ENCODE measurements at places on chromosomes 16 and 17.

- H3K36me3 ChIP-seq: no peaks in the 10 kb centered on the region
- H3K27me3 ChIP-seq: no peaks in the 10 kb centered on the region
- DNase-seq: no peak
- no peak overlapping the region for H3K27ac ChIP-seq
- H3K4me3 ChIP-seq: no peak overlapping the region
Measured at GRCh38 chr16:89397331-89397861, 93.0 kb downstream of the ANKRD11 start.

GRCh38 chr17:69523244-69523861 is 108.9 kb downstream of the MAP2K6 start:
- peaks cover 18% of the 10 kb centered on the region for H3K4me1 ChIP-seq
- DNase-seq: no peak
- no peaks in the 10 kb centered on the region for H3K27me3 ChIP-seq
- no peak overlapping the region for H3K27ac ChIP-seq
- no peaks in the 10 kb centered on the region for H3K36me3 ChIP-seq
- H3K4me3 ChIP-seq: no peak overlapping the region

GRCh38 chr17:79632432-79632735 is 21.5 kb upstream of the RBFOX3 start:
- H3K27ac ChIP-seq: no peak overlapping the region
- H3K36me3 ChIP-seq: no peaks in the 10 kb centered on the region
- H3K4me1 ChIP-seq: no peaks in the 10 kb centered on the region
- DNase-seq: peak; percentile 84

GRCh38 chr16:56477096-56477878 is 25.9 kb downstream of the OGFOD1 start:
- peaks cover 93% of the 10 kb centered on the region for H3K36me3 ChIP-seq
- no peaks in the 10 kb centered on the region for H3K4me1 ChIP-seq
- no peak overlapping the region for H3K27ac ChIP-seq
- H3K27me3 ChIP-seq: no peaks in the 10 kb centered on the region
- DNase-seq: no peak
- no peak overlapping the region for H3K4me3 ChIP-seq

- peak overlapping the region; percentile 20 for H3K4me3 ChIP-seq
- H3K4me1 ChIP-seq: peaks cover 39% of the 10 kb centered on the region
- peak overlapping the region; percentile 74 for H3K27ac ChIP-seq
- H3K27me3 ChIP-seq: no peaks in the 10 kb centered on the region
- DNase-seq: no peak
- peaks cover 44% of the 10 kb centered on the region for H3K36me3 ChIP-seq
Measured at GRCh38 chr17:63675231-63675606, 24.7 kb downstream of the LIMD2 start.

DNA sequence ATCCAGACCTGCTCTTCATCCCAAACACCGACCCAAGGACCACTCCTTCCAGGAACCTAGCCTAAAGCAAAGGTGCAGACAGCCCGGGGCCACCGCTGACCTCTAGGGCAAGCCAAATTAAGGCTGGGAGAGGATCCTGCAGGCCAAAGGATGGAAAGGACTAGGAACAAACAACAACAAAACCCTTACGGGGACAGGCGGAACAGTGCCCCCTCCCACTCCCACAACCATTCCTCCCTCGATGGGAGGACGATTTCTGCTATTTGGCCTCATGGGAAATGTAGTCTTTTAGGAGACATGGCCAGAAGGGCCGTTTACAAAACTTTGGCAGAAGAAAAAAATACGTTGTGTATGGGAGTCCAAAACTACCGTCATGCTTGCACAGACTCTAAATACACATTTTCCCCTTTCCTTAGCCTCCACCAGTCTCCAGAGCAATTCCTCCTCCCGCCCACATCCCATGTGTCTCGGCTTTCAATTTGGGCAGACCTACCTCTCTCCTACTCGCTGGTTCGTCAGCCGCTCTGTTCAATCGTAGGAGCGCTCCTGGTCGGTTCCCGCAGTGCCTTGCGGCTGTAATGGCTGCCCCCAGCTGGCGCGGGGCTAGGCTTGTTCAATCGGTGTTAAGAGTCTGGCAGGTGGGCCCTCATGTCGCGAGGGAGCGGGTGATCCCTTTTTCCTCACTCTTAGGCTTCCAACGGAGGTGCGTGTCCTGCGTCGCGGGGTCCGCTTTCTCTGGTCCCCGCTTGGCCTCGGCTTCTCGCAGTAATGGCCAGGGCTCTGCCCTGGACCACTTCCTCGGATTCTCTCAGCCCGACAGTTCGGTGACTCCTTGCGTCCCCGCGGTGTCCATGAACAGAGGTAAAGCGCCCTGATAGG is at the start of gene ERAL1:
ERAL1 (plus strand) TSS at position 560 of the 879 bp plus-strand sequence; CDS start at position 579, 19 bp downstream.
- peaks cover 18% of the 10 kb centered on the region for H3K4me1 ChIP-seq
- H3K4me3 ChIP-seq: peak within 1 kb of the TSS; percentile 66
- peak within 1 kb of the TSS; percentile 70 for H3K27ac ChIP-seq
- DNase-seq: peak; percentile 95

DNA sequence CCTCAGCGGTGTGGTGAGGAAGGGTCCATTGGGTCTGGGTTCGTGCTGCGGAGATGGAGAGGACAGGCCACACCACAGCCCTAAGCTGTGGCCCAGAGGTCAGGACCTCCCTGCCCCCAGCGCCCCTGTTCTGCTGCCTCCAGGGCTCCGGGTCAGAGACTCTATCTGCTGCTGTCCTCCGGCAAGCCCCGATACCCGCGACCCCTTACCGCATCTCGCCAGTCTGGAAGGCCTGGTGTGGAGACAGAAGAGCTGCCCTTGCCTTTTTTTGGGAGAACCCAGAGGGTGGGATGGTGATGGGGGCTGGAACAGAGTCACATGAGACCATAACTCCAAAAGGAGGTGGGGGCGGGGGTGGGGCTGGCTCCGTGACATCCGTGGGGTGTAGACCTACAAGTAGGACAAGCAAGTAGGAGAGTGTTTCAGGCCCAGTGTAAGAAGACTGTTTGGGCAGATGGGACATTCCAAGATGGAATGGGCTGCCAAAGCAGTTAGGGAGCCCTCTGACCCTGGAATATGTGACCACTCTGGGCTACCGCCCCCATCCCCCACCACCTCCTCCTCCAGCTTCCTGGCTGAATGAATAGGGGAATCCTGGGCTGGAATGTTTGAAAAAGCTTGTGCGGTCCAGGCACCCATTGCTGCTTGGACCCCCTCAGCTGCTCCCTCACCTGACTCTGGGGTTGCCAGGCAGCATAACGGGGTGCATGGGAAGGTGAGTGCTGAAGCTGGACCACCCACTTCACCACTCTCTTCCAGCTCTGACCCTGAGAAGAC is 1.4 kb downstream of the XYLT2 start:
- no peak for DNase-seq
- no peaks in the 10 kb centered on the region for H3K36me3 ChIP-seq
- H3K27ac ChIP-seq: peak overlapping the region; percentile 74
- no peaks in the 10 kb centered on the region for H3K27me3 ChIP-seq
- peak overlapping the region; percentile 78 for H3K4me3 ChIP-seq

DNA sequence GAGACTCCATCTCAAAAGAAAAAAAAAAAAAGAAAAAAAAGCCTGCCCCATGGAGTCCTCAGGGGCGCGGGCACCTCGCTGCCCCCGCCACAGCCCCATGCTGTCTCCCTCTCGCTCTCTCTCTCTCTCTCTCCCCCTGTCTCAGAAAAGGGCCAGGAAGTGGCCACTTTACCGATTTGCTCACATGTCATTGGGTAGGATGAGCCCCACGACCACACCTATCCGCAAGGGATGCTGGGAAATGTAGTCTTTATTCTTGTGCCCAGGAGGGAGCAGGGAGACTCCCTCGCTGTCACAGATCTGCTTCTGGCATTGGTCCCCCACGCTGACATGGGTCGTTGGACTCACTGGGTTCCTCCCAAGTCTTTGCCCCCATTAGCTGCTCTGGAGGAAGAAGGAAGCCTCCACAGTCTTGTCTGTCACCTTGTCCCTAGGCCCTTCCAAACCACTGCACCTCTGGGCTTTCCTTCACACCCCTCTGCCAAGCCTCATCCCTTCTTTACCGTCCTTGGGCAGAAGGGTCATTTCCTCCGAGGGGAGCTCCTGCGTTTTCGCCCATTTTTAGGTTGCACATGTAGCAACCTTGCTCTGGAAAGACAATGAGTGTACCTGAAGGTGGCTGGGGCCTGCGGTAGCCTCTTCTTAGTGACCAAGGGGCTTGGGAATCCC is 6.9 kb upstream of the GJD3 start:
- no peaks in the 10 kb centered on the region for H3K27me3 ChIP-seq
- DNase-seq: no peak
- H3K27ac ChIP-seq: no peak overlapping the region
- no peaks in the 10 kb centered on the region for H3K4me1 ChIP-seq
- no peak overlapping the region for H3K4me3 ChIP-seq

DNA sequence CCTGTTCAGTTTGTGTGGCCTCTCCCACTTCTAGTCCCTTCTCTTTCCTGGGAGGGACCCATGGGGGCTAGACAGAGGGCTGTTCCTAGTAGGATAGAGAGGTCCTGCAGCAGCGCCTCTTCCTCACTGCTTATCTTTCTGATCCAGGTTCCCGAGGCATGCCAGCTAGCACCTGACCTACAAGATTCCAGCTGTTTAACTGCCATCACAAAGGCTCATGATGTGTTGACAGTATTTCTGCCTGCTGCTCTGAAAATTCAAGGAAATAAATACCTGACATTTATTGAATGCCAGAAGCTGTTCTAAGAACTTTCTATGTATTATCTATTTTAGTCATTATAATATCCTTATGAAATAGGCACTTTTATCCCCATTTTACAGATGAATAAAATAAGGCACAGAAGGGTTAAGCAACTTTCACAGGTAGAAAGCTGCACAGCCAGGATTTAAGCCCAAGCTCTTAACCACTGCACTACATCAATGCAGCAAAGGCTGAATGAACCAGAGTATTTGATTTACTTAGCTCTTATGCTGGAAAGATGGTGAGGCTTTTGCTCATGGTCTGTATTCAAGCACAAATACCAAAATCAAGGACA is 38.8 kb downstream of the HEATR6 start:
- DNase-seq: no peak
- H3K27me3 ChIP-seq: no peaks in the 10 kb centered on the region
- H3K27ac ChIP-seq: no peak overlapping the region
- H3K4me1 ChIP-seq: peaks cover 9% of the 10 kb centered on the region
- no peak overlapping the region for H3K4me3 ChIP-seq
- H3K36me3 ChIP-seq: peaks cover 21% of the 10 kb centered on the region

GRCh38 chr17:60675997-60676396 is 1.7 kb upstream of the BCAS3 start:
- DNase-seq: peak; percentile 7
- H3K4me1 ChIP-seq: peaks cover 16% of the 10 kb centered on the region
- H3K27me3 ChIP-seq: no peaks in the 10 kb centered on the region
- H3K4me3 ChIP-seq: no peak overlapping the region
- peaks cover 2% of the 10 kb centered on the region for H3K36me3 ChIP-seq
- H3K27ac ChIP-seq: no peak overlapping the region

DNA sequence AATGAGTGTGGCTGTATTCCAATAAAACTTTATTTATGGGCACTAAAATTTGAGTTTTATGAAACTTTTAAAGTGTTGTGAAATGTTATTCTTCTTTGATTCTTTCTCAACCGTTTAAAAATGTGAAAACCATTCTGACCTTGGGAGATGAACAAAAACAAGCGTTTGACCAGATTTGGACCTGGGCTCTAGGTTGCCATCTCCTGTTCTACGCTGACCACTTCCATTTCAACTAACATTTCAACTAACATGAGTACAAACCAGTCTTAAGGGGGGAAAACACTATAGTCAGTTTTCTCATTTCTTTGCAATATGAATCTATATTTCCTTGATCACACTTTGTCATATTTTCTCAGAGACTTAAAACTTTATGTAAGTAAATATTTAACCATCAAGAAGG is 118.4 kb upstream of the IRX5 start:
- H3K4me3 ChIP-seq: no peak overlapping the region
- H3K4me1 ChIP-seq: no peaks in the 10 kb centered on the region
- no peaks in the 10 kb centered on the region for H3K36me3 ChIP-seq
- H3K27ac ChIP-seq: no peak overlapping the region
- DNase-seq: no peak

DNA sequence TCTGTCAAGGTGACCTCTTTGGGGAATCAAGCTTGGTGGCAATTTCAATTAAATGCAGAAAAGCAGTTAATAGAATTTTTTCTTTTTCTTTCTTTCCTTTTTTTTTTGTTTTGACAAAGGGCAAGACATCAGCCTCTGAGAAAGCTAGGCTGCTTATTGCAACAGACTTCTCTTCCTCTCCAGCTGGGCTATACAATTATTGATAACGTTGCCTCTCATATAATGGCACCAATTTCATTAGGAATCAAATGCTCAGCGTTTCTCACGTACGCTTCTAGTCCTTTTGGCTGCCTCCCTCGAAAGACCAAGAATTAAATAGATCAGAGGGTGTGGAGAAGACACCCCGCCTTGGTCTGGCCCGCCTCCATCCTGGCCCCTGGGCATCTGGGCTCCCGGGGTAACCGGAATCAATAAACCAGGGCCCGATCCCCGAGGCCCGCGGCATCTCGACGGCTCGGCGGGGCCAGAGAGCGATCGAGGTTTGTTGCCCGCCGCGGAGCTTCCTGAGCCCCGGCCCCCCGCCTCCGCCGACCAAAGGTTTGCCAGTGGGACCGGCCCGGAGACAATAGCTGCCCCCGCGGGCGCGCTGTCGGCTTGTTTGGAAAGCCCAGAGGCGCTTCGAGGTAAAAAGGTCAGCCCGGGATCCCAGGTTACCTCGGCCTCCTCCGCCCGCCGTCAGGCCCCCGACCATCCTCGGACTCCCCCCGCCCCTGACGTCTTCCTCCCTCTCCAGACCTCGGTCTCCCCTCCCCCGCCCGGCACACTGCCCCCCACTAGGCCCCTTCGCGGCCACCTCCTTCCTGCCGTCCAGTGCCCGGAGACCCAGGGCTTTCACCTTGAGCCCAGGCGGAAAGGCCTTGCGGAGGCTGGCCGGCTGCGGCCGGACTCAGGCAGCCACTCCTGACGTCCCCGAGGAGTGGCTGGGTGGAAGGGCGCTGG is 3.9 kb downstream of the HOXB1 start:
- no peaks in the 10 kb centered on the region for H3K36me3 ChIP-seq
- no peak overlapping the region for H3K27ac ChIP-seq
- DNase-seq: no peak
- H3K27me3 ChIP-seq: no peaks in the 10 kb centered on the region
- no peaks in the 10 kb centered on the region for H3K4me1 ChIP-seq

DNA sequence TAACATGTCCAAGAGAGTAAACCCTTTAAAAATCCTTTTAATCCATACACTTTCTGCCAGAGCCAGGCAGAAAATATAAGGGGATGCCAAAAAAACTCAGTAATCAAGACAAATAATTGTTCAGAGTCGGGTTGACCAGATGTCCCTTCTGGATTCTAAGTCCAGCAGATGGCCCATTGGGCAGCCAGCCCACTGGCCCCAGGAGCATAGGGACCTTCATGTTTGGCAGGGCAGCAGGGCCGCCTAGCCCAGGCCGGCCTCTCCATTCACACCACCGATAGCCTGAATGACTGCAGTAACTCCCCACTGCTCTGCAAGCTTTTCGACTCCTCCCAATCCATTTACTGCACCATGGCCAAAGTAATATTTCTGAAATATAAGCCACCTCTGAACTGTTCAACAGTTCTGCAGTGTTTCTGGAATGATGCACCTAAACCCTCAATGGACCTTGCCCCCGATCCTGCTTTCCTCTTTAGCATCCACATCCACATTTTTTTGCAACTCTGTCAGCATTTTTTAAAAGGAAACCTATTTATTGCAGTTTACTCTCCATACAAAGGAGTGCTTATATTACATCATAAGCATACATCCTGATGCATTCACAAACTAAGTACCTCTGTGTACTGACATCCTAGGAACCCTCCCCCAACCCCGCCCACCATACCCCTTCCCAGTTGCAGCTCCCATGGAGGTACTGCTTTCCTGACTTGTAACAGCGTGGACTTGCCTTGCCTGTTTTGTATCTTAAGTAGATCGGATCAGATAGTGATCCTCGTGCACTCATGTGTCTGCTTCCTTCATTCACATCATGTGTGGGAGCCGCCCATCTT is 46.4 kb downstream of the LDHD start:
- H3K27ac ChIP-seq: no peak overlapping the region
- H3K36me3 ChIP-seq: no peaks in the 10 kb centered on the region
- no peak overlapping the region for H3K4me3 ChIP-seq
- H3K4me1 ChIP-seq: peaks cover 16% of the 10 kb centered on the region
- H3K27me3 ChIP-seq: no peaks in the 10 kb centered on the region

Data from esophagus muscularis mucosa (tissue), 4 donors.